Smooth muscle cell of bladder (primary cell): ENCODE measurements at places on chromosomes 5 and 9. TPM values are rescaled to one million over a fixed set of nuclear protein-coding genes. Genes with fewer than 3 reads are reported as not detected.

ECSCR gene
- total RNA-seq = 0.14 and 0.37 TPM in 2 replicates

C5orf46 gene
- total RNA-seq = 0.46 TPM in 1 of 2 replicates, not detected in the other

CKMT2 gene
- total RNA-seq = 4.1 and 17.4 TPM in 2 replicates

SGCD gene
- 9.2 and 16.5 TPM in 2 replicates for total RNA-seq

SCGB3A2 gene
- not detected in 2 replicates for total RNA-seq

PCDHGB6 gene
- 2.7 and 3.1 TPM in 2 replicates for total RNA-seq

PPIP5K2 gene
- 34.1 and 35.2 TPM in 2 replicates for total RNA-seq

BAAT gene
- not detected in 2 replicates for total RNA-seq

PCDHGA8 gene
- 3.0 and 3.3 TPM in 2 replicates for total RNA-seq

PFN3 gene
- not detected in 2 replicates for total RNA-seq

MFAP3 gene
- total RNA-seq = 46.5 and 47.5 TPM in 2 replicates

SLC6A18 gene
- not detected in 2 replicates for total RNA-seq

GFI1B gene
- total RNA-seq = not detected in 2 replicates

URM1 gene
- total RNA-seq = 30.3 and 32.9 TPM in 2 replicates

AQP3 gene
- 5.7 and 12.2 TPM in 2 replicates for total RNA-seq

PCDHB2 gene
- 1.6 and 1.8 TPM in 2 replicates for total RNA-seq

AGXT2 gene
- total RNA-seq = not detected in 2 replicates

SERF1A gene
- 2.4 and 4.5 TPM in 2 replicates for total RNA-seq

C5orf52 gene
- total RNA-seq = not detected in 2 replicates

NFIB gene
- 9.7 and 13.6 TPM in 2 replicates for total RNA-seq

CTSV gene
- 0.28 and 0.37 TPM in 2 replicates for total RNA-seq

MEIKIN gene
- not detected in 2 replicates for total RNA-seq

BARHL1 gene
- not detected in 2 replicates for total RNA-seq

IL4 gene
- not detected in 2 replicates for total RNA-seq

RIOK2 gene
- total RNA-seq = 25.9 and 32.6 TPM in 2 replicates

GHR gene
- 1.1 and 3.8 TPM in 2 replicates for total RNA-seq

BRINP1 gene
- total RNA-seq = under 0.01 and 0.18 TPM in 2 replicates

IL3 gene
- not detected in 2 replicates for total RNA-seq

FAM151B gene
- 7.9 and 8.0 TPM in 2 replicates for total RNA-seq

MUSK gene
- 0.74 and 5.5 TPM in 2 replicates for total RNA-seq

SPATA31E1 gene
- not detected in 2 replicates for total RNA-seq

C7 gene
- total RNA-seq = 1.1 and 4.0 TPM in 2 replicates

UAP1L1 gene
- total RNA-seq = 7.7 and 14.3 TPM in 2 replicates

ADGRD2 gene
- total RNA-seq = not detected in 2 replicates

FGF18 gene
- total RNA-seq = not detected in 2 replicates

GFPT2 gene
- 36.4 and 66.0 TPM in 2 replicates for total RNA-seq

TYRP1 gene
- total RNA-seq = 1.7 and 2.1 TPM in 2 replicates

NKD2 gene
- total RNA-seq = 12.0 and 25.7 TPM in 2 replicates

JAKMIP2 gene
- under 0.01 and 0.57 TPM in 2 replicates for total RNA-seq

LYSMD3 gene
- total RNA-seq = 14.7 and 15.1 TPM in 2 replicates

TMC1 gene
- 0.18 and 0.43 TPM in 2 replicates for total RNA-seq

ANKH gene
- 10.4 and 22.1 TPM in 2 replicates for total RNA-seq

KCNIP1 gene
- not detected in 2 replicates for total RNA-seq

PLAC8L1 gene
- total RNA-seq = 0.18 TPM in 1 of 2 replicates, not detected in the other

CAVIN4 gene
- total RNA-seq = 0.57 and 1.1 TPM in 2 replicates

EQTN gene
- not detected in 2 replicates for total RNA-seq

PLPPR1 gene
- not detected in 2 replicates for total RNA-seq

CCL28 gene
- total RNA-seq = 0.43 and 1.5 TPM in 2 replicates

NTNG2 gene
- 4.6 and 7.2 TPM in 2 replicates for total RNA-seq

PCDHB15 gene
- 0.46 and 0.71 TPM in 2 replicates for total RNA-seq

POU5F2 gene
- total RNA-seq = 0.55 and 0.57 TPM in 2 replicates

DDX4 gene
- total RNA-seq = not detected in 2 replicates

TERT gene
- total RNA-seq = not detected in 2 replicates

KIF4B gene
- total RNA-seq = under 0.01 TPM in 1 of 2 replicates, not detected in the other

LCN15 gene
- not detected in 2 replicates for total RNA-seq
